Activated naive CD8-positive, alpha-beta T cell treated with anti-CD3 and anti-CD28 coated beads, Interleukin-2, amount 10 ng/mL, durations not matched to agents 7 days and 5 days (primary cell): ENCODE measurements at places on chromosomes 12 and 14. TPM values are rescaled to one million over a fixed set of nuclear protein-coding genes. Genes with fewer than 3 reads are reported as not detected.
A peak's percentile ranks its signal among the peaks of the same experiment; 100 is the strongest.

GRCh38 chr12:108668063-108668462 is 34.4 kb upstream of the SELPLG start:
- DNase-seq, result no peak
- no peak overlapping the region for H3K27ac ChIP-seq
- peaks cover 3% of the 10 kb centered on the region for H3K36me3 ChIP-seq
- no peak overlapping the region for H3K4me3 ChIP-seq
- no peaks in the 10 kb centered on the region for H3K27me3 ChIP-seq
- peaks cover 9% of the 10 kb centered on the region for H3K4me1 ChIP-seq

DNA sequence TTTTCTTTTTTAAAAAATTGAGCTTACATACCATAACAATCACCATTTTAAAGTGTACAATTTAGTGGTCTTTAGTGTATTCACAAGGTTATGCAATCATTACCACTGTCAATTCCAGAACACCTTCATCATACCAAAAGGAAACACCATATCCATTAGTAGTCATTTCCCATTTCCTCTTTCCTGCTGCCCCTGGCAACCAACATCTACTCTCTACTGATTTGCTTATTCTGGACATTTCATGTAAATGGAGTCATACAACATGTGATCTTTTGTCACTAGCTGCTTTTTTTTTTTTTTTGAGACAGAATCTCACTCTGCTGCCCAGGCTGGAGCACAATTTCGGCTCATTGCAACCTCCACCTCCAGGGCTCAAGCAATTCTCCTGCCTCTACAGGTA is 66.8 kb upstream of the CFL2 start:
- H3K27me3 ChIP-seq, result no peaks in the 10 kb centered on the region
- peaks cover 19% of the 10 kb centered on the region for H3K36me3 ChIP-seq
- H3K27ac ChIP-seq, result no peak overlapping the region
- DNase-seq, result no peak
- H3K4me1 ChIP-seq, result peaks cover 2% of the 10 kb centered on the region
- no peak overlapping the region for H3K4me3 ChIP-seq

Gene RTL1
- not detected for total RNA-seq

Gene MFAP5
- total RNA-seq, result not detected

DNA sequence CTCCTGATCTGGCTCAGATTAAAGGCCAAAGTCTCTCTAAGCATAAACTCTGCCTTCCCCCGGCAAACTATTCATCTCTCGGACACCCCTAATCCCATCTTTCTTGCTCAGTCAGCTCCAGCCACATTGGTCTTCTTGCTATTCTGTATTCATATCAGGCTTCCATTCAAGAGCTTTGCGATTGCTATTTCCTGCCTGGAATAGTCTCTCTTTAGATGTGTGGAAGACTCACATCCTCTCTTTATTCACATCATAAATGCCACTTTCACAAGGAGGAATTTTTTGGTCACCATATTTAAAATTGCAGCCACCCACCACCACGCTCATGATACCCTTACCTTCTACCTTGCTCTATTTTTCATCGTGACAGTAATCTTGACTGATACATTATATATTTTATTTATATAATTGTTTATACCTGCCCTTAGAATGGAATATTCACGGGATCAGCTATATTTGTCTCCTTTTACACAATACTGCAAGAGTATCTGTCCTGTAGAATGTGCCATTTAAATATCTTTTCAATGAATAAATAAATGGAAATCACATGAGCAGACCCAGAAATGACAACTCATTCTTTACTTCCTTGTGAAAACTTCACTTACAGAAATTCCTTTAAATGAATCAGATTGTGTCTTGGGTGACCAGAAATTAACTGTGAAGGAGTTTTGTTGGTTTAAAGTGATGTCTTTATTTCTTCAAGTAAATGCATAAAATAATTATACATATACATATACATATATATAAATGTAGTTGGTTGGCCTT is 780.6 kb upstream of the FLRT2 start:
- H3K27me3 ChIP-seq, result no peaks in the 10 kb centered on the region
- no peaks in the 10 kb centered on the region for H3K36me3 ChIP-seq
- no peaks in the 10 kb centered on the region for H3K4me1 ChIP-seq
- no peak overlapping the region for H3K27ac ChIP-seq
- no peak overlapping the region for H3K4me3 ChIP-seq

GRCh38 chr12:124681779-124682391 is 114.5 kb upstream of the NCOR2 start:
- peaks cover 11% of the 10 kb centered on the region for H3K4me1 ChIP-seq
- peak overlapping the region; percentile 59 for H3K27ac ChIP-seq
- peaks cover 3% of the 10 kb centered on the region for H3K27me3 ChIP-seq
- no peak for DNase-seq
- no peak overlapping the region for H3K4me3 ChIP-seq

DNA sequence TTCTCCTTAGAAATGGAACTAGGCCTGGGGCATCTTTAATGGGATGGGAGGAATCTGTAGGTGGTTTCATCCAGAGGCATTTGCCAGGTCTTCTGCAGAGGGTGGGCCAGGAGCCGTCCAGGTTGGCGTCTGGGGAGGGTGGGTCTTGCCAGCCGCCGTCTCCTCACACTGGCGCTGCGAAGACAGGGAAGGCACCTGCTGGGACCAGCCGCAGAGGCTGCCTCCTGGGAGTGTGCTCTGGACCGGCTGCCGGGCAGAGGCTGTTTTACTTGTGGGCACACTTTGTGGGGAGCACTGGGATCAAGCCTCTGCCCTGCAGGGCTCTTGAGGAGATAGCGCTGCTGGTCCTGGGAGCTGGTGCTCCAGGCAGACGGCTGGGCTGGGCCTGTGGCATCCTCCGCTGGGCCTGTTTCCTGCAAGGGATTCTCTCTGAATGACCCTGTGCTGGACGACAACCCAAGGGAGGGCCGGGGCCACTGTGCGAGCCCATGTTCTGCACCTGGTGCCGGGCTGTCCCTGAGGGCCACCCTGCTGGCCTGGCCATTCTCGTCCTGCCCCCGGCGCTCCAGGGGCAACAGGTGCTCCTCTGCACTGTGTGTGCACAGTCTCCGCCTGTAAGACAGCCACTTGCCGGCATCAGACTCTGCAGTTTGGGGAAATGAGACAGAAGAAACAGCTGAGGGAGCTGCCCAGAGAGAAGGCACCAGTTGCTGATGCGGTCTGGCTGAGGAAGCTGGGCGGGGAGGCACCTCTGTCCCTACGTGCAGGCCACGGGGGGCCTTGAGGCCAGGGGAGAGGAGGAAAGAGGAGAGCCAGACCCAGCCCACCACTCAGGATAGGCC is 10.0 kb upstream of the TEX22 start:
- no peaks in the 10 kb centered on the region for H3K27me3 ChIP-seq
- peaks cover 6% of the 10 kb centered on the region for H3K4me1 ChIP-seq
- no peak overlapping the region for H3K4me3 ChIP-seq
- no peak for DNase-seq
- peaks cover 2% of the 10 kb centered on the region for H3K36me3 ChIP-seq

DNA sequence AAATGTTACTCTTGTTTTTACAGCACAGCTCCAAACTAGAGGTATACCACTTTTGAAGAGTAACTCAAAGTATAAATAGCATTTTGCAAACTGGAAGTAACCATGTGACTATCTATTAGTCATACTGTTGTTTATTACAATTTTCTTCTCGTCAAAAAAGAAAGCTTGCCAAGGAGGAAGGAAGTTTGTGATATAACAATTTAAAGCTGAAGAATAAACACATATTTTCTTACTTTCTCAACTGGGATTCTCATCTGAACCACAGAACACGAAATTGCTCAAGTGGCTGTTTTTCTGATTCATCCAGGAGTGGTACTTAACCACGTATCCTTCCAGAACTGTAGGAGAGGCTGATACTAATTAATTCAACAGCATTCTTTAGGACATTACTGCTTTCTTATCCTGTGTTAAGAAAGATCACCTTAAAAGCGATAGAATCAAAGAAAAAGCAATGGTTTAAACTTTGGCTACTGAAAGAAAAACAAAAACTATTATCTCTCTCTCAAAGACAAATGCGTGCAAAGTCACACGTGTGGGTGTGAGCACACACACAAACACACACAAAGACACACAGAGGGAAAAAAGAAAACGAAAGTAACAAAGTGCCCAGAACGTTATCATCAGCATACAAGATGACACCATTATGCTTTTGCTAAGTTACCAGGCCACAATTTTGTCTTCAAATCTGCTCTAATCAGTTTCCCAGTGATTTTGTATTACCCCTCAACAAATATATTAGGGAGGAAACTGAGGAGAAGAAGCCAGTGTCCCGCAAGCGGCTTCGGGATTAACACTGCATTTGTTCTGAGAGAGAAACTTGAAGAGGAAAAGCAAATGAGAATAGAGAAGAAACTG is at the start of gene CLEC2B:
TSS of gene CLEC2B (minus strand) at position 48 of the 855 bp plus-strand sequence.
- peak within 1 kb of the TSS; percentile 92 for H3K27ac ChIP-seq
- peaks cover 23% of the 10 kb centered on the region for H3K36me3 ChIP-seq
- no peaks in the 10 kb centered on the region for H3K27me3 ChIP-seq
- peak within 1 kb of the TSS; percentile 85 for H3K4me3 ChIP-seq

- no peak overlapping the region for H3K4me3 ChIP-seq
- no peak overlapping the region for H3K27ac ChIP-seq
- H3K4me1 ChIP-seq, result peaks cover 4% of the 10 kb centered on the region
- H3K27me3 ChIP-seq, result no peaks in the 10 kb centered on the region
- H3K36me3 ChIP-seq, result peaks cover 17% of the 10 kb centered on the region
Measured at GRCh38 chr14:55381040-55381439, 30.6 kb downstream of the ATG14 start.

DNA sequence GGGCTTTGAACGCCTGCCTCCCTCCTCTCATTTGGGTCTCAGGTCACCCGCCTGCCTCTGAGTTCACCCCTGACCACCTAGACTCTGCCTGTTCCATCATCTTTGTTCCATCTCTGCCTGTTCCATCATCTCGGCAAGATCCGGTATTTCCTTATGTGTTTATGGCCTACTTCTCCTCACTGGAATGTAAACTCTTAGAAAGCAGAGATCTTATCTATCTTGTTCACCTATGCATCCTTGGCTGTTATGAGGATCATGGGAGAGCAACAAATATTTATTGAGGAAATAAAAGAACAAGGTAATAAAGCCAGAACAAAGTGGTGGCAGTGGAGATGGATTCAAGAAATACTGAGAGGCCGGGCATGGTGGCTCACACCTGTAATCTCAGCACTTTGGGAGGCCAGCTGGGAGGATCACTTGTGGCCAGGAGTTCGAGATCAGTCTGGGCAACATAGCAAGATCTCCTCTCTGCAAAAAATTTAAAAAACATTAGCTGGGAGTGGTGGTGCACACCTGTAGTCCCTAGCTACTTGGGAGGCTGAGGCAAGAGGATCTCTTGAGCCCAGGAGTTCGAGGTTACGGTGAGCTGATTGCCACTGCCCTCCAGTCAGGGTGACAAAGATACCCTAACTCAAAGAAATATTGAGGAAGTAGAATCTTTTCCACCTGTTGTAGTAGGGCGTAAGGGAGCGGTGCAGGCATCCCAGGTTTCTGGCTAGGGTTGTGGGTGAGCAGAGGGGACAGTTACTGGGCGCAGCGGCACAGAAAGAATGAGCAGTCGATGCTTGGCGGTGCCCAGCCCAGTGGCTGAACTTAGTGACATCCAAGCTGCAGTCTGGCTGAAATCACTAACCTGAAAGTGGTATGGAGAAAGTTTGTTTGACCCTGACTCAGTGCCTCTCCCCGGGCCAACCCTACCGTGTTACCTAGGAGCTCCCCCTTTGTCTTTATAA is 1.7 kb upstream of the KLC1 start:
- H3K4me3 ChIP-seq, result peak overlapping the region; percentile 48
- DNase-seq, result no peak
- H3K4me1 ChIP-seq, result peaks cover 20% of the 10 kb centered on the region
- no peaks in the 10 kb centered on the region for H3K36me3 ChIP-seq
- H3K27ac ChIP-seq, result peak overlapping the region; percentile 51

Gene KRT6C
- not detected for total RNA-seq

GRCh38 chr14:50529288-50530179 is 2.8 kb downstream of the MAP4K5 start:
- peaks cover 40% of the 10 kb centered on the region for H3K4me1 ChIP-seq
- DNase-seq, result no peak
- no peak overlapping the region for H3K27ac ChIP-seq
- H3K27me3 ChIP-seq, result no peaks in the 10 kb centered on the region

Gene OR4N2
- total RNA-seq, result not detected

DNA sequence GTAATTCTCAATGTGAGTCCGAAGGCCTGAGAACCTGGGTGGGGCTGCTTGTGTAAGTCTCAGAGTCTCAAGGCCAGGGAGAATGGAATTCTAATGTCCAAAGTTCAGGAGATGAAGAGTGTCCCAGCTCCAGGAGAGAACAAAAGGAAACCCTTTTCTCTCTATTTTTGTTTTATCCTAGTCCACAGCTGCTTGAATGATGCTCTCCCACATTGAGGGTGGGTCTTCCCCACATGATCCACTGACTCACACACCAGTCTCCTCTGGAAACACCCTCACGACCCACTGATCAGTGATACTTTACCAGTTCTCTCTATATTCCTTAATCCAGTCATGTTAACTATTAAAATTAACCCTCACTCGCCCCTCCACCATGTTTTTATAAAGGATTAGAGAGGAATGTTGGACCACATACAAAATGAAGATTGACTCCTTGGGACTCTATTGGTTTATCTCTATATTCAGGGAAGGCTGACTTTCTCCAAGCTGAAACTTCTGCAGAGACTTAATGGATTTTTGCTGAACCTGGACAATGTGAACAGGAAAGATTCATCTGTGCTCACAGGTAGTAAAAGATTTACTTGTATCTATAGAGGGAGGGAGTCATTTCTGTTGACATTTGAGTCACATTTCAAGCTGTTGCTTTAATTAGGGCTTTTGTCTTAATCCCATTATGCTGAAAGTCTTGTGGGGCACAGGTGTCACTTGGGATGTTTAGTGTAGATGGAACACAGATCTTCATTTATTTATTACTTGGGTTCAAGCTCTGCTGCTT is 1061.0 kb upstream of the TMEM132C start:
- no peak for DNase-seq
- no peaks in the 10 kb centered on the region for H3K36me3 ChIP-seq
- H3K27ac ChIP-seq, result no peak overlapping the region
- no peak overlapping the region for H3K4me3 ChIP-seq
- peaks cover 4% of the 10 kb centered on the region for H3K27me3 ChIP-seq

DNA sequence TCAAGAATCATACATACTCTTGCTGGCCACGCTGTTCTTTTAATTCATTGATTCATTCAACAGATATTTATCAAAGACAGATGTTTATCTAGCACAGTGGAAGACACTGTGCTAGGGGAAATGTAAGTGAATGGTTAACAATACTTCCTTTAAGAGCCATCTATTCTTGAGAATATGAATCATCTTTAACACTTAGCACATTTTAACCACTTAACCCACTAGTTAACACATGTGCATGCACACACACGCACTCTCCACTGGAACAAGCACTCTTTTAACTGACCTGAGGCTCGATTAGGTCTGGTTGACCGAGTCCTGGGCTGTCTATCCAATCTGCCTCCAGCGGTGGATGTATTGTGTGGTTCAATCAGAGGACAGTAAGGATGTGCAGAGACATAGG is 34.6 kb downstream of the LMNTD1 start:
- peaks cover 7% of the 10 kb centered on the region for H3K27me3 ChIP-seq
- no peaks in the 10 kb centered on the region for H3K36me3 ChIP-seq
- DNase-seq, result no peak
- no peak overlapping the region for H3K27ac ChIP-seq
- no peak overlapping the region for H3K4me3 ChIP-seq
- peaks cover 7% of the 10 kb centered on the region for H3K4me1 ChIP-seq

DNA sequence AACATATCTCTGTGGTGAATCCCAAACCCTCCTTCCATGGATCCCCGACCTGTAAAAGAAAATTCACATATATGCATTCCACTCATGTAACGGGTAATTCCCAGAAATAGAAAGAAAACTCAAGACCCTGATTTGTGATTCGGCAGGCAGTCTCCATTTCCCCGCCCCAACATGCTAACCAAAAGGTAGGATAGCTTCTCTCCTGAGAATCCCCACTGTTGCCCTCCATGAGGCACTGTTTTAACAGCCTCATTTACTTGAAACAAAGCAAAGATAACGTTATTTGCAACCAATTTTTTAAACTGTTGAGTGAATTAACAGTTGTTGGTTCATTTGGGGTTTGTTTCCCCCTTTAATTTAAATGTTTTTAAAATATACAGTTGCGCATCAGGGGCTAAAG is 774 bp upstream of the SLC2A13 start:
- H3K27ac ChIP-seq, result no peak overlapping the region
- DNase-seq, result no peak
- H3K36me3 ChIP-seq, result peaks cover 6% of the 10 kb centered on the region
- H3K27me3 ChIP-seq, result peaks cover 3% of the 10 kb centered on the region
